ENCODE measurements at places on chromosomes 2 and 18.

DNA sequence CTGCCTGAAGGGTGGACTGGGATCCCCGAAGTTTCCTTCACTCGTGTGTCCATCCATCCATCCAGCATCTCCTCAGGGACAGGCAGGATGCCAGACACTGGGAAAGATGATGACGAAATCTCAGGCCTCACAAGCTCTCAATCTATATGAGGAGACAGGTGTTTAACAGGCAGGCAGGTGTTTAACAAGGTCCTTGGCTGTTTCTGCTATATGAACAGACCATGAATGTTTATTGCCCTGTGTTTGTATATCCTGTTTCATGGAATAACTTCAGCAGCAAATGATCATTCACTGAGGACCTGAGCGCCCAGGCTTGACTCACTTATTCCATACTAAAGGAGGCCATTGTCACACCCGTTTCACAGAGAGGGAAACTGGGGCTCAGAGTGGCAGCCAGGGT is 685.8 kb upstream of the HS6ST1 start:
- DNase-seq: no peak

- DNase-seq: no peak
These were observed 940.3 kb upstream of the CRIM1 start for GRCh38 chr2:35415282-35415681.

GRCh38 chr18:24160086-24160485 is 21.2 kb downstream of the CABYR start:
- DNase-seq: no peak

- no peak for DNase-seq
These were observed 406.2 kb downstream of the MTX2 start for GRCh38 chr2:176675271-176675949.

DNA sequence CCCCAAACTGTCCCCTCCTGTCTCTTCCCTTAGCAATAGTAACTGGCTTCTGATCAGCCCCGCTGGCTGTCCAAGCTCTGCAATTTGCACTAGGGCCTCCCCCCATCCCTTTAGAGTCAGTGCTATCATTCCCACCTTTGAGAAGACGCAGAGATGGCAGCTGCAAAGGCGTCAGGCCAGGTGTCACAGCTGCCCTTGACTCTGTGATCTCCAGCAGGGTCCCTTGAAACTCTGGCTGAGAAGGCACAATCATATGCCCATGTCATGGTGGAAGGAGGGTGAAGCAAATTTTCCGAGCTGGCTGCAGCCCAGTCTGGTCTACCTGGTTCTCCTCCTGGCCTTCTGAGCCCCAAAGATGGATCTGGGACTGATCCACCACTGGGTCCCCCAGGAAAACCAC is 49.2 kb upstream of the TEX51 start:
- DNase-seq: no peak

GRCh38 chr2:171523088-171524017 is 1.1 kb downstream of the CYBRD1 start:
- no peak for DNase-seq

DNA sequence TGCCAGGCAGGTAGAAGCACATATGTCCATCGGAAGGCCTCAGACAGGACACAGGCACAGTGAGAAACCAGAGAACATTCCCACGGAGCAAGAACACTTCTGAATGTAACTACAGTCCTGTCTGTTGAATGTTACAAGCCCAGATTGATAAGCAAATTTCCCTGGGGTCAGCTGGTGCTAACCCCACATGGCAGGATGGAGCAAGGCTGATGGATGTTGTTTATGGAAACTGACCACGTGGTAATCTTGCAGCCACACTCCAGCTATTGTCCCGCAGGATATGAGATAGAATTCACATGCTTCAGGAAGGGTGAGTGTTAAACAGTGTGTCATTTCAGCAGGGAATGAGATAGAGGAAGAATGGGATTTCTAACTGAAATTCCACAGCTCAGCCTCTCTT is 138.8 kb upstream of the COPS8 start:
- no peak for DNase-seq

- DNase-seq: peak; percentile 10
These were observed 22.3 kb upstream of the ATP5MC3 start for GRCh38 chr2:175203621-175204496.

DNA sequence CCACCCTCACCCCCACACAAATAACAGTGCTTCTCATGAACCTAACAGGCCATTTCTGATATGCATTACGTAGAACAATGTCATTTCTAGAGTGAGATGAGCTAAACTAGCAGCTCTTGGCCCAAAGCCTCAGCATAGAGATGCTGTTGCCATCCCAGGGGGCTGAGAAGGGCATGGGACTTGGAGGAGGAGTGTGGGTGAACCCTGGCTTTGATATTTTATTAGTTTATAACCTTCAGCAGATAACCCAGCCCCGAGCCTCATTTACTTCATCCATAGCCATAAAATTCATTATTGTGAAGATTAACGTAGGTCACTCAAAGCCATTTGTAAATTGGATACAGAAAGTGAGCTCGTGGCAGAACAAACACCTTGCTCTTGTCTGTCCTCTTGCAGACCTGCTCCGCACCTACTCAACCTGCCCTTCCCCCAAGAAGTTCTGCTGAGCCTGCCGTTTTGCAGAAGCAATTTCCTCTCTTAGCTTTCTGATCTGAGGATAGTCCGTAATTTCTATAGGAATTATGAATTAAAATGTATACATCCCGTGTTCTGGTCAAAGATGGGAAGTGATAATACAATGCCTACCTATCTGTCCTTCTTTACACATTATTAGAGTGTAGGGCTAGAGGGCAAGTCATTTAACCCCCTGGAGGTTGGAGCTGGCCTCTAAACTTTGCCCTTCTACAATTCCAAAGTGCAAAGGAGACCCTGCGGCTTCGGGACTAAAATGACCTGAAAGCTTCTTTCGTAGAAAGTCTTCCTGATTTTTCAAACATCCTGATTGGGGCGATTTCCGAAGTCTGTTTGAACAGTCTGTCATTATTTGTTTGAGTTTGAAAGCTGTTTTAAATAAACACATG is 187.4 kb downstream of the BCL2 start:
- no peak for DNase-seq

DNA sequence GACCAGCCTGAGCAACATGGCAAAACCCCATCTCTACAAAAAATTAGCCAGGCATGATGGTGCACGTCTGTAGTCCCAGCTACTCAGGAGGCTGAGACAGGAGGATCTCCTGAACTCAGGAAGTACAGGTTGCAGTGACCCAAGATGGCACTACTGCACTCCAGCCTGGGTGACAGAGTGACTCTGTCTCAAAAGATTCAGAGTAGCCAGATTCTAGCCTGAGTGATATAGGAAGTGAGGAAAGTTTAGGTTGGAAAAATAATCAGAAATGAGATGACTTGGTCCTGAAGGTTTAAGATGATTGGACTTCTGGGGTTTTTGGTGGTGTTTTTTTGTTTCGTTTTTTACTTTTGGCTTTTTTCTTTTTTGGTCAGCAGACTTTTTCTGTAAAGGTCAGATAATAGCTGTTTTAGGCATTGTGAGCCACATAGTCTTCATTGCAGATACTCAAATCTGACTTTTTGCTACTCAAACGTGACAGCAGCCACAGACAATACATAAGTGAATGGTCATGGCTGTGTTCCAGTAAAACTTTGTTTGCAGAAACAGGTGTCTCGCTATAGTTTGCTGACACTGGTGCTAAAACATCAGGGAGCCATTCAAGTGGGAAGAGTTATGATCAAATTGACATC is 104.1 kb upstream of the UBXN4 start:
- no peak for DNase-seq

GRCh38 chr18:2201036-2201600 is 370.2 kb downstream of the METTL4 start:
- no peak for DNase-seq

DNA sequence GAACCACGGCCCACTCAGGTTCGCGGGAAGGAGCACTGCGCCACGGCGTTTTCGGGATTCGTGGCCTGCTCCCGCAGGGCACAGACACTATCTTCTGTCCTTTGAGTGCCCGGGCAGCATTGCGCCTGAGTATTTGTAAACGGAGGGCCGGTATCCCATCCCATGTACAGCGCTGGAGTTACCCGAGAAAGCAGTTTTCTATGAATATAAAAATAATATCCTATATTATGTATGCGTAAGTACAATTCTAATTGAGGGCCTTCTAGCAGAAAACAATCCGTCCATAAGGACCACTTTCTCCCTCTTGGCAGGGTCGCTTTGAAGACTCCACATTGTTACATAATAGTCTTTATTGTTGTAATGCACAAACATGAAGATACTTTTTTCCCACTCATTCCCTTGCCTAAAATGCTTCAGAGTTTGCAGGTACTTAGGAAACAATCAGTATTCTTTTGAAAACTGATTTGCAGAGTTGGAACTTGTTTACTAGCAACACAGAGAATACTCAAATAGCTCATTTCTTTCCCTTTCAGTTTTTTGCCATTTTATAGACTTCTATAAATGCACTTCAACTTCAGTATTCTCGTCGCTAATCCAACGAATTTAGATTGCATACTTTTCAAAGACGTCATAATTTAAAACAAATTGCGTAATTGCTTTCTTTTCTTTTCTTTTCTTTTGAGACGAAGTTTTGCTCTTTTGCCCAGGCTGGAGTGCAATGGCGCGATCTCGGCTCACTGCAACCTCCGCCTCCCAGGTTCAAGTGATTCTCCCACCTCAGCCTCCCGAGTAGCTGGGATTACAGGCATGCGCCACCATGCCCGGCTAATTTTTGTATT is 1.0 kb upstream of the REV1 start:
- DNase-seq: no peak

DNA sequence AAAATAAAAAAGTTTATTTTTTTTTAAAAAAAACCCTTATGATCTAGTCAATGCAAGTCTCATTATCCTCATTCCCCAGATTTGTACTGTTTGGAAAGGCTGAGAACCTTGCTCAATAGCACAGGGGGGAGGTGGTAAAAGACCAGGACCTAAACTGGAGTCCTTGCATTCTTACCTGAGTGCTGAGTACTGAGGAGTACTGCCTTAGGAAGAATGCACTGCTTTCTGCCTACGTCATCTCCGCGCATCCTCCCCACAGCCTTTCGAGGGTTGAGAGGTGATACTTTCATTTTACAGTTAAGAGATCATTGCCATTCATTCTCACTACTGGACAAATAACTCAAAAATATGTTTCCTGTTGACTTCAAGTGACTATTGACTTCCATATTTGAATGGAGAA is 73.8 kb downstream of the MAP3K20 start:
- no peak for DNase-seq

- DNase-seq: no peak
These were observed 122.6 kb downstream of the SMAD7 start for GRCh38 chr18:48828194-48828545.

DNA sequence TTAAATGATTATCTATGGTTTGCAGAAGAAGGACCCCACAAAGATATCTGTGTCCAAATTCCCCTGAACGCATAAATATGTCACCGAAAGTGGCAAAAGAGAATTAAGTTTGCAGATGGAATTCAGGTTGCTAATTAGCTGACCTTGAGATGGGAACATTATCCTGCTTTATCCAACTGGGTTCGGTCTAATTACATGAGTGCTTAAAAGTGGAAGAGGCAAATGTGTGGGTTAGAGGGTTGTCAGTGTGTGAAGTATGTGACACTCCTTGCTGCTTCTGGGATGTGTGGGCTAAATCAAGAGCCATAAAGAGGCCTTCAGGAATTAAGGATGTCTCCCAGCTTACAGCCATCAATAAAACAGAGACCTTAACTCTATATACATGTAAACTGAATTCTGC is 53.5 kb downstream of the CDH19 start:
- no peak for DNase-seq

DNA sequence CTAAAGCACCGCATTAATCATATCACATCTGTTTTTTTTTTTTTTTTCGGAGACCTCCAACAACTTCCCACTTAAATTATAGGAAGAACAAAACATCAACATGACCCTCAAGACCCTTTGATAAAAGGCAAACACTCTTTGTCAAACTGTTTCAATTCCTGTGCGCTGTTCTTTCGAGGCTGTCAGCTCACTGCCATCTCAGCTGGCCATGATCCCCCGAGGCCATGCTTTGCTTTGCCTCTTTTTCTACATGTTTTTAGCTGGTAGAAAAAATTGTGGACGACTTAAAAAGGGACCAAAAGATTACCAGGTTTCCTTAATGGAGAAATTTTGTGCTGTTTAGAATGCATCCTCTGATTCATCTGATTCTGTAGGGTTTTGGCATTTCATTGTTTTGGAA is 138.2 kb downstream of the DPP10 start:
- DNase-seq: no peak

GRCh38 chr2:205660521-205661124 is 21.7 kb upstream of the NRP2 start:
- DNase-seq: no peak

DNA sequence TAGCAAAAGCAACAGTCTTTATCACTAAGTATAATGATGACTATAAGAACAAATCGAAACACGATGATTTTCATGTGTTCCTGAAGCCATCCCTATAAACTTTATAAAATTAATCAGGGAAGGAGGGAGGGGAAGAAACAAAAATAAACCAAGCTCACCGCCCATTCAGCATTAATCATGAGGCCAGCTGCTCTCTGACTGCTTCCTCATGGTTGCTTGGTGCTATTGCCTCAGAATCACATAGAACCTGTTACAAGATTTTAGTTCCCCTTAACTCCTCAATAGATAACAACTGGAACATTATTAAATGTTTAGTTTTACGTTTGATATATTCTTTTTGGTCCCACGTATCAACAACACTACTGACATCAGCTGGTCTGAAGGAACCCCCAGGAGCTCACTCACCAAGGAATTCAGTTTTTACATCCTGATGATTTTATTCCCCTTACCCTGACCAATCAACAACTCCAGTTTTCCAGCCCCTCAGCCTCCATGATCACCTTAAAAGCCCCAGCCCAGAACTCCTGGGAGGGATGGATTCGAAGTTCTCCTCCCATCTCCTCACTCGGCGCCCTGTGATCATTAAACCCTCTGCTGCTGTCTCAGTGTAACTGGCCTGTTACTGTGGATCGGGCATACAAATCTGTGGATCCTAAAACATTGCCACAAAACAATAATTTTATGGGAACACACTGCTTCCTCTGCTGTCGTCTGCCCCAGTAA is 10.6 kb upstream of the HNRNPLL start:
- no peak for DNase-seq

DNA sequence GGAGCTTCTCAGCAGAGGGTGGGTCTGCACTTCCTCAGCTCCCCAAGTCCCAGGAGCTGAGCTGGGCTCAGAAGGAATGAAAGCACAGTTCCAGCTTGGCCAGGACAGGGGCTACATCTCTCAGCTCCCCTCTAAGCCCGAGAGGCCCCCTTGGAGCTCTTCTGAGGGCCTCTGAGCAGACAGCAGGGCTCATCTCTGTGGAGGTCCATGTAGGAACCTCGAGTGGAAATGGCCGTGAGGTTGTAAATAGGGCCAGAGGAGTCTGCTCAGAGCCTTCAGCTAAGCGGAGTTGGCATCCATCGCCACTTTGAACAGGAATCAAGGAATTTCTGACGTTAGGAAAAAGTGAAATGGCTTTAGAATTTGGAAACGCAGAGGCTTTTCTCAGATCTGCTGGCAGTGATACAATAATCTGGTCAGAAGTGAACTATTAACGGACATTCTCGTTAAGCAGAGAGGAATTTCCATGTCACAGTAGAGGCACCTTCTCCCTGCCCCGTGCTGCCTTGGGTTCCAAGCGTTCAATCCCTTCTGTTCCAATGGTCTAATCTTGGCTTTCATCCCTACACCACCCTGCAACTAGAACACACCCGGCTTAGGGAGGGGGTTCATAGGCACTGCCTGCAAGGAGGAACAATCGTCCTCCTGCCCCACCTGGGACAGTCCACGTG is 213.9 kb downstream of the NDUFA10 start:
- DNase-seq: no peak

- DNase-seq: no peak
These were observed 48.4 kb upstream of the DSG1 start for GRCh38 chr18:31269566-31269965.

Data from stimulated activated CD4-positive, alpha-beta T cell treated with anti-CD3 and anti-CD28 coated beads, Interleukin-1b, Interleukin-23, amount 100 ng/mL, for 1 hour (primary cell).